ENCODE measurements at places on chromosomes 1 and 21. TPM values are rescaled to one million over a fixed set of nuclear protein-coding genes. Genes with fewer than 3 reads are reported as not detected.

The ADAM30 gene
- not detected for total RNA-seq

GRCh38 chr1:66041654-66042053 lies 249.0 kb downstream of the PDE4B start:
- no peak for DNase-seq

DNA sequence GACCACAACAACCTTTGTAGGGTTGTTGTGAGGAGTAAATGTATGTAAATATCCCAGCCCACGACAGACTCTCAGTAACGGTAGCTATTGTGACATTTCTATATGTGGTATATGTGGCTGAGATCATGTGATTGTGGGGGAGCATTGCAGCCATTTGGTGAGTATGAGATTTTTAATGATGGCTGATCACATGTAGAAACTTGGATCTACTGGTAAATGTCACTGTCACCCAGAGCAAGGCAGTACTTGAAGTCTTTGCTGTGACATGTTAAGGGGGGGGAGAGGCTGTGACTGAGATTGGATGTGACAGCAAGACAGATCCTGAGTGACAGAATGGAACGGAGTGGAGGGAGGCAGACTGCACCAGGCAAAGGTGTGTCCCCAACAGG lies 23.9 kb upstream of the MEF2D start:
- no peak for DNase-seq

- DNase-seq: no peak
These were observed 37.2 kb downstream of the WNT4 start for GRCh38 chr1:22105611-22106207.

DNA sequence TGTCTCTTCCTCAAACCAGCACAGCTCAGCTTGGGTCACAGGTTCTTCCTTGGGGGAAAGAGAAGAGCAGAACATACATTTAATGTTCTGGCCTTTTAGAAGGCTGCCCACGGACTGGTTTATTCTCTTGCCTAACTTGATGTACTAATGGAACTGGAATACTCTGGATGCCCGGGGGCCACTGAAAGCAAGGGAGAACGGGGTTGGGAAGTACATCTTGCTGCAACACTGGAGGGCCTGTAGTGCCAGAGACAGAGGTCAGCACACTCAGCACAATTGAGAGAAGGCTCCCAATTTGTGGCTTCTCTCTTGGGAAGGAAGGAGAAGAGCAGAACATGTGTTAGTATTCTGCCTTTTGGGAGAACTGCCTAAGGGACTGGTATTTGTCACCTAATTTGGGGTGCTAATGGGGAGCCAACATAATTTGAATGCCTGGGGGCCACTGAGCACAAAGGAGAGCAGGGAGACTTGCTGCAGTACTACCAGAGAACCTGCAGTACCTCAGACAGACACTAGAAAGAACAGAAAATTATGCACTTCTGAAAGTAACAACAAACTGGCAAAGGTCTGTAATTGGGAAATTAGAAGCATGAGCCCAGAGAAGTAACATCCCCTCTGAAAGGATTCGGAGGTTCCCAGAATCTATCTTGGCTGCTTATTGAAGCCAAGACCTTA lies 14.1 kb downstream of the ZNF691 start:
- DNase-seq: no peak

- no peak for DNase-seq
These were observed 65.6 kb downstream of the SAMSN1 start for GRCh38 chr21:14480411-14481031.

The ITLN2 gene
- not detected for total RNA-seq

The UBL4B gene
- not detected for total RNA-seq

All from mucosa of gallbladder (tissue), 1 donor.